ENCODE measurements at places on chromosomes 1 and 21.

GRCh38 chr21:37710546-37711285 is 205.5 kb downstream of the KCNJ6 start:
- no peaks in the 10 kb centered on the region for H3K36me3 ChIP-seq
- no peak for DNase-seq
- H3K4me3 ChIP-seq = no peak overlapping the region
- no peaks in the 10 kb centered on the region for H3K4me1 ChIP-seq
- no peak overlapping the region for H3K27ac ChIP-seq

DNA sequence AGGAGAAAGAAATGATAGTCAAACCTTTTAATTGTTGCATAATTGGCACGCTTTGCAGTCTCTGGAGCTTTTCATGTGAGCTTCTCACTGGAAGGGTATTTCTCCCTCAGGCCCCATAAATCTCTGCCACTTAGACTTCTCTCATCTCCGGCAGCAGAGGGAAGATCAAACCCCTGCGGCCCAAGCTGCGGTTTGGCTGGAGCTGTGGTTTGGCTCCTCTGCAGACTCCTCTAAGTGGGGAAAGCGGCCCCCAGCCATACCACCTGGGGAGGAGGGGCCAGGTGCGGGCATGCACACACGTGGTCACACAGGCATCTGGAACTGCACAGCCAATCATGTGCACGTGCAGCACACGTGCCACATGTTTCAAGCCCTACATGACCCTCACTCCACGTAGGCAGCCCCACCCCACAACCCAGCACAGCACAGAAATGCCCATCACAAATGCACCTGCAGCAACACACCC is 58.3 kb downstream of the UBE2T start:
- no peaks in the 10 kb centered on the region for H3K36me3 ChIP-seq
- DNase-seq = peak; percentile 90
- H3K27me3 ChIP-seq = no peaks in the 10 kb centered on the region
- H3K4me1 ChIP-seq = peaks cover 54% of the 10 kb centered on the region
- H3K4me3 ChIP-seq = no peak overlapping the region

- H3K27ac ChIP-seq = no peak overlapping the region
- H3K4me3 ChIP-seq = no peak overlapping the region
- H3K4me1 ChIP-seq = peaks cover 16% of the 10 kb centered on the region
- peaks cover under 1% of the 10 kb centered on the region for H3K36me3 ChIP-seq
Observed at GRCh38 chr1:10473145-10473765, 926 bp upstream of the DFFA start.

- no peak overlapping the region for H3K27ac ChIP-seq
- DNase-seq = no peak
- no peak overlapping the region for H3K4me3 ChIP-seq
- no peaks in the 10 kb centered on the region for H3K36me3 ChIP-seq
- H3K4me1 ChIP-seq = no peaks in the 10 kb centered on the region
- peaks cover 19% of the 10 kb centered on the region for H3K27me3 ChIP-seq
Observed at GRCh38 chr21:43992121-43992520, 20.0 kb upstream of the TRAPPC10 start.

Data from keratinocyte (primary cell).